ENCODE measurements at places on chromosomes 12 and 14.
A peak's percentile ranks its signal among the peaks of the same experiment; 100 is the strongest.

- peak; percentile 13 for DNase-seq
Measured at GRCh38 chr12:60872850-60873713, 1277.3 kb downstream of the SLC16A7 start.

DNA sequence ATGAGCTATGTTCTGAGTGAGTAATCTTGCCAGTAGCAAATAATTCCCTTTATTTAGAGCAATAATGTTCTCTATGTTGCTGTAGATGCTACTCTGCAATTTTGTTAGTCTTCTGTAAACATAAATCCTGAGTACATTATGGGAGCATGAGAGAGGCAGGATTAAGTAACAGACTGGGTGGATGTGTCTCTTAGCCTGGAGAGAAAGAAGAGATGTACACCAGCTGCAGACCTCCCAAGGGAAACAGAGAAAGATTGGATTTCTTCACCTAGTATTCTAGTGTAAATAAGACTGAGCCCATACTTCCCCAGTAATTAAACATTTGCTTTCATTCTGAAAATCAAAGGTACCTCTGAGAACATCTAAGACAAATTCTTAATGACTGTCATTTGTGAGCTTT lies 564.0 kb downstream of the TRHDE start:
- DNase-seq: no peak

- no peak for DNase-seq
Measured at GRCh38 chr14:90368946-90369721, 27.7 kb upstream of the CALM1 start.

GRCh38 chr12:77510985-77511384 lies 319.7 kb upstream of the NAV3 start:
- DNase-seq: no peak

DNA sequence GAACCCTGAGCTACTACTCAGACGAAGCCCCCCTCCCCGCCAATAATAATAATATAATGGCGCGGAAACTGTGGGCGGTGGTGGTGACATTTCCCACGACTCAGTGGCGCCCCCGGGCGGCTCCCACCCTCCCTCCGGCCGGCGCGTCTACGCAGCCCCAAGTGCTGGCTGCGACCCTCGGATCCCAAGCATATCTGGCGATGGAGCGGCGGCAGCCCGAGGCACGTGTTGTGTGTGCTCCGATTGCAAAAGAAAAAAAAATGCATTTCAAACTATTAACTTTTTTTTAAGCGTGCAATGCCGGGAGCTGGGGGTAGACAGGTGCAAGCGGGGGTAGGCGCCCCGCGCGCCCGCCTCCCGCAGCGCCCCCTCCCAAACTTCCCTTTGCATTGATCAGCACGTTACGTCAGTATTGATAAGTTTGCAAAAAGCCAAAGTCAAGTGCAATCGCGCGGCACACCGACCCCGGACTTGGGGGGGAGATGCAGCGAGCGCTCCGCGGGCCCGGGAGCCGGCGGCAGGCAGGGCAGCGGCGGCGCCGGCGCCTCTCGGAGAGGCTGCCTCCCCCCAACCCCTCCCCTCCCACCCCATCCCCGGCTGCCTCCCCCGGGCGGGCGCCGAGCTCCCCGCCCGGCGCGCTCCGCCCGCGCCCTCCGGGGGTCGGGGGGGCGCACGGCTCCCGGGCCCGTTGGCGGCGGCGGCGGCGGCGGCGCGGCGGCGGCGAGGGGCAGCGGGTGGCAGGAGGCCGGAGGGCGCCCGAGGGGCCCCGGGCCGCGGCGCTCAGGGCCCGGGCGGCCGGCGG lies 113.1 kb upstream of the MYL2 start:
- no peak for DNase-seq

GRCh38 chr12:30989754-30990153 lies 63.2 kb downstream of the TSPAN11 start:
- no peak for DNase-seq

DNA sequence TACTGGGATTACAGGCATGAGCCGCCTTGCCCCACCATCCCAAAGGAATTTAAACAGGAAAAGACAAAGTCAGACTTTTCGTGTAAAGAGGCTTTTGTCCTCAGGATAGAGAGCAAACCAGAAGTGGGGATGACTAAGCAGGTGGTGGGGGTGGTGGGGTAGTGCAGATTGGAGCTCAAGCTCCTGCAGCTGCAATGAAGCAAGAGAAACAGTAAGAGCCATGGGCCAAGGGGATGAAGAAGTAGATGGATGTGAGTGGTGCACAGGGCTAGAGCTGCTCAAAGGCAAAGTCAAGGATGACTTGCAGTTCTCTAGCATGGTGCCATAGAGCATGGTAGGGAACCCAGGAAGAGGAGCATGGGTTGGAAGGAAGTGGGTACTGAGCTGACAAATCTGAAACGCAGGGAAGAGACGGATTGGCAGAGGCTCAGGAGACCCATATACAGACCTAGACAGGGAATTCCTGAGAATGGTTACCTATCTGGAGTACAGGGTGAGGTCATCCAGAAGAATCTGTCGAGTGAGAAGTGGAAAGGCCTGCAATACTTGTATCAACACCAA lies 11.4 kb upstream of the RNF34 start:
- DNase-seq: no peak

DNA sequence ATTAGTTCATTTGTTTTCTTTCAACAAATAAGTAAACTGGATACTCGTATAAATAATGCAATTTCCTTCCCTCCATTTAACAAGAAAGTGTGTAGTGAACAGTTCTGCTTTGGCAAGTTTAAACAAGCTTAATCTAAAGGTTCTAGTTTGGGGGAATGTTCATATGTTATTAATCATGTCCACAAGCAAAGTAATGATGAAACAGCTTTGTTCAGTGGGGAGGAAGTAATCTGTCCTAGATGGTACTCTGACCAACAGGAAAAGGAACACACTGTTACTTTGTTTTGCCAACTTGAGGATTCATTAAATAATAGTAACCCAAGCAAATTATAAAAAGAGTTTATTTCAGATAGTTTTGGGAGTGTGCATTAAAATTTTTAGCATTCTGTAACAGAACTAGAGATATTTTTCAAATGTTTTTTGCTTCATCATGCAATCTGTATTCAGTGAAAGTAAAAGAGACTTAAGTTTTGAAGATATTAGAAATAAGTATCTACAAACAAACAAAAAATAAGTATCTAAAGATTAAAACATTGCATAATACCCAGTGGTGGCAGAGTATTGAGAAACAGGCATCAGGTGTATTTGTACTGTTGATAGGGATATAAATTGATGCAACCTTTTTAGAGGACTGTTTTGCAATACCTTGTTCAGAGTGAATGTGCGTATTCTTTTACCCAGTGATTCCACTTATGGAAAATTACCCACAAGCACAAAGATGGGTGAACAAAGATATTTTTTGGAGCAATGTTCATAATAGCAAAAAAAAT lies 61.1 kb downstream of the RAB35 start:
- no peak for DNase-seq

DNA sequence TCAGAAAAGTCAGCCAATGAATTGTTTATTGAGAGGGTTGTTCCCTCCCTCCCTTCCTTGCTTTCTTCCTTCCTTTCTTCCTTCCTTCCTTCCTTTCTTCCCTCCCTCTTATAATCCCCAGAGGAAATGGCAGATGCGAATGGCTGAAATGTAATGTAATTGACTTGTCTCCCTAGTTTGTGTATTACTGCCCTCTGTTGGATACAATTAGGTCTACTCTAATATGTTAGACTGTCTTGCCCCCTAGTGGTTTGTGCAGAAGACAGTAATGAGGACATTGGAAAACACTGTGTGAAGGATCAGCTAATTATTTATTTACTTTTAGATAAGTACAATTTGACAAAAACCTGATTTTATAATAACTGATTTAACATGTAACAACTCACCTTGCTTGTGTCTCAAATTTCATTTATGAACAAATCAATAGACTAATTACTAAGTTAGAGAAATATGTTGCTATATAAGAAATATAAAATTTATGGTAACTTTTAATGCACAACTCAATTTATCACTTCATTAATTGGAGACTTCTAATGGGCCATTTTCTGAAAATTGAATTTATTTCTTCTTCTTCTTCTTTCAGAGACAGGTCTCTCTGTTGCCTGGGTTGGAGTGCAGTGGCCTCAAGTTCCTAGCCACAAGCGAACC lies 229.8 kb upstream of the LRIG3 start:
- no peak for DNase-seq

- peak; percentile 73 for DNase-seq
Measured at GRCh38 chr14:77208291-77208978, 26.8 kb downstream of the TMEM63C start.

DNA sequence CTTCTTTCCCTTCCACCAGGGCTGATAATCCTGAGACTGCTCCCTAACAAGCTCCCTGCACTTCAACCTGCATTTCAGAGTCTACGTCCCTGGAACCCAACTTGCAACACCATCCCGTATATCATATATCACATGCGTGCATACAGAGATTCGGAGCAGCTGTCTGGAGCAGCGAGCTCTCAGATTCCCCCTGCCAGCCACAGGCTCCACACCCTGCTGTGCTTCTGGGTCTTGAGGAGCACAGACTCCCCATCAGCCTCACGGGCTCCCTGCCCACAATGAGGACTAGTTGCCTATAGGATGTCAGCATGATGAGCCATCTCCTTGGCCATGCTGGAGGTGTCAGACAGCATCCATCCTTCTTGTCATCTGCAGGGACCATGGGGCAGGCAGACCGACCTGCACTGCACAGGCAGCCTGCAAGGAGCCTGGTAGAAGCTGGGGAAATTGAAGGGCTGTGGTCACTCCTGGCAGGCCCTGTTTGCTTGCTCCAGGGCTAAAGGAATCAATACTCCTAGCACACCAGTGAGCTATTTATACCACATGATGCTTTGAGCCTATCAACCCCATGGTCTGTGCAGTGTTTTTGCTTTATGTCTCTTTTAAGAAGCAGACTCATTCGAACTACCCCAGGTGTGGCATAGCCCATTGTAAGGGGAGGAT lies 19.6 kb upstream of the HDAC7 start:
- DNase-seq: no peak

DNA sequence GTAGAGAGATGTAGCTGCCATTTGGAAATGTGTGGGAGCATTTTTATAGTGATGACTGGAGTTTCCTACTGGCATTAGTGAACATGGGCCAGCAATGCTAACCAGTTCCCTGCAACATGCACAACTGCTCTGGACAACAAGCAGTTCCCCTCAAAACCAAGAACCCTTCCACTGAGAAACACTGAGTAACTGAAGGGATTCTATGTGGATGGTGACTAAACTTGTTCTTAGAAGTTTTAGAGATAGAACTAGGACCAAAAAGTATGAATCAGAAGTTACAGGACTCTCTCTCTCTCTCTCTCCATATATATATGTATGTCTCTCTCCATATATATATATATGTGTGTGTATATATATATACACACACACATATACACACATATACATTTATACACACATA lies 7.9 kb downstream of the SERPINA10 start:
- no peak for DNase-seq

GRCh38 chr14:102923925-102924486 lies 1.5 kb downstream of the AMN start:
- DNase-seq: no peak

DNA sequence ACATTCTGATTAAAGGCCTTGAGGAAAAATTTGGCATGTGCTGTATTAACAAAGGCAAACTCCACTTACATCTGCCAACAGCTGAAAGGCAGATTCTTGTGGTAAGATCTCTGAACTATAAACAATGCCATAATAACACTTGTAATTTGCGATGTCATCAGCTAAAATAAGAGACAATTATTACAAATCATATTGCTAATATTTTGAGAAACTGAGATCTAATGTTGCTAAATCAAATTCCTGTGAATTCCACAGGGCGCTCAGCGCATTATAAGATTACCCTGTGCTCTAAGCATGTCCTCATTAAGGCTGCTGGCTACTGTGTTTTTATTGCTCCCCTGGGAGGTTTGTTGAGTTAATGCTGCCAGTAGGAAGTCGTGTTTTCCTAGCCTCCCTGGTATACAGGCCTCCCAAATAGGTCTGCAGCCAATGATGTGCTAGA lies 244.8 kb downstream of the DACT1 start:
- no peak for DNase-seq

- no peak for DNase-seq
Measured at GRCh38 chr14:50967790-50968189, 23.5 kb upstream of the PYGL start.

DNA sequence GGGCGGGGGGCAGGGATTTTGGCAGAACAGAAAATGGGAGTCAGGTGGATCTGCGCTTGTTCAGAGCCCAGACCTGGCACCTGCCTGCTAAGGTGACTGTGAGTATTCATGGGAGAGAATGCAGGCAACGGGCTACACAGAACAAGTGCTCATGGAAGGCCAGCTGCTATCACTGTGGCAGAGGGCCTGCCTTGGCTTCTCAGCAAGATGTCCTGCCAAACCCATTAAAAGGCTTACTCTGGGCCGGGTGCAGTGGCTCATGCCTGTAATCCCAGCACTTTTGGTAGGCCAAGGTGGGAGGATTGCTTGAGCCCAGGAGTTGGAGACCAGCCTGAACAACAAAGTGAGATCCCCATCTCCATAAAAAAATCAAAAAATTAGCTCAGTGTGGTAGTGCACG lies 21.0 kb downstream of the DIO3 start:
- no peak for DNase-seq

GRCh38 chr12:130127912-130128789 lies 34.1 kb upstream of the FZD10 start:
- peak; percentile 64 for DNase-seq

DNA sequence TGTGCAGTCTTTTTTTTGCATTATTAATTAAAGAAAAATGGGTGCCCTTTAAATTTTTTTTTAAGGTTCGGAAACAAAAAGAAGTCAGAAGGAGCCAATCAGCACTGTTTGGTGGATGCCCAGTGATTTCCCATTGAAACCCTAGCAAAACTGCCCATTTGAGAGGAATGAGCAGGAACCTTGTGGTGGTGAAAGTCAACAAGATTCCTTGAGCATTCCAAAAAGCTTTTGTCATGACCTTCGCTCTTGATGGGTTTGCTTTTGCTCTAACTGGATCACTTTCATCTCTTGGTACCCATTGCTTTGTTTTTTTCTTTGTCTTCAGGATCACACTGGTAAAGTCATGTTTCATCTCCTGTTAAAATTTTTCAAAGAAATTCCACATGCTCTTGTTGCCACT lies 54.1 kb downstream of the ADIPOR2 start:
- DNase-seq: no peak

DNA sequence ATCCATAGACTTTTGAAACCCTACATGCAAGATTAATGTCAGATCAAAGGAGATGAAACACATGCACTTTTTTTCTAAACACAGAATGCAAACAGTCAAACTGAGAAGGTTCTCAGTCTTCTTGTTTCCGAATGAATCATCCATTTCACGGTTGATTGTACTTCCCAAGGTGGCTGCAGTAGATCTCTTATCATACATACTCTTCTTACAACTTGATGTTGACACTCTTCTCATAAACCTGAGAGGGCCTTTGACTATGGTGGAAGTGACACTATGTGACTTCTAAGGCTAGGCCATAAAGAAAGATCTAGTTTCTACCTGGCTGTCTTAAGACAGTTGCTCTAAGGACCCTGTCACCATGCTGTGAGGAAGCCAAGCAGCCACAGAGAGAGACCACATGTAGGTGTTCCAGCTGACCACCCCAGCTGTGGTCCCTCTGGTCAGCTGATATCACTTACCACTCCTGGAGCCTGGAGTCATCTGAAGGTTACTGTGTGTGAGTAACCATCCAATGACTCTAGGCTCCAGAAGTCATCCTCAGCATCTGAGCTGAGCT lies 67.2 kb upstream of the HMGA2 start:
- DNase-seq: no peak
